ENCODE measurements at places on chromosomes 16 and 17. TPM values are rescaled to one million over a fixed set of nuclear protein-coding genes. Genes with fewer than 3 reads are reported as not detected.

The KRT9 gene
- total RNA-seq = not detected

The KCNJ16 gene
- total RNA-seq = not detected

The TBC1D3I gene
- not detected for total RNA-seq

The SPN gene
- total RNA-seq = 1.3 TPM

The ATP2C2 gene
- not detected for total RNA-seq
